ENCODE measurements at places on chromosomes 7 and 10. TPM values are rescaled to one million over a fixed set of nuclear protein-coding genes. Genes with fewer than 3 reads are reported as not detected.

TDRD1 gene
- not detected for total RNA-seq

DNA sequence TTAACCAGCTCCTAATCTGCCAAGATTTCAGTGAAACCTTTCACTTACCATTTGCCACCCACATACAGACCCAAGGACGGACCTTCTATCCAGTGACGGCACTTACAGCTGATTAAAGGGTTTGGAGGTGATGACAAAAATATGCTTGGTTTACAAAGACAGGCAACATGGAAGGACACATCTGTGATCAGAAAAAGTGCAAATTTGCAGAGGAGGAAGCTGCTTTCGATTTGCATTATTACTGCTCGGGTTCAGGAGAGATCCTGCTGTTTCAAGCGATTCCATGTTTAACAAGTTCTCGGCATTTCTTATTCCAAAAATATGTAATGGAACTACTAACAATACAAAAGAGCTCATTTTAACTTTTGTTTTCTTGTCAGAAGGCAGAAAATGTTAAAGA lies 109.0 kb downstream of the JAZF1 start:
- H3K27ac ChIP-seq = no peak overlapping the region
- DNase-seq = no peak
- H3K36me3 ChIP-seq = no peaks in the 10 kb centered on the region
- no peak overlapping the region for H3K4me3 ChIP-seq
- peaks cover 3% of the 10 kb centered on the region for H3K4me1 ChIP-seq
- no peaks in the 10 kb centered on the region for H3K27me3 ChIP-seq

- no peaks in the 10 kb centered on the region for H3K4me1 ChIP-seq
- no peak overlapping the region for H3K4me3 ChIP-seq
- no peak overlapping the region for H3K27ac ChIP-seq
Measured at GRCh38 chr10:104247513-104248146, 7.1 kb upstream of the GSTO1 start.

DNA sequence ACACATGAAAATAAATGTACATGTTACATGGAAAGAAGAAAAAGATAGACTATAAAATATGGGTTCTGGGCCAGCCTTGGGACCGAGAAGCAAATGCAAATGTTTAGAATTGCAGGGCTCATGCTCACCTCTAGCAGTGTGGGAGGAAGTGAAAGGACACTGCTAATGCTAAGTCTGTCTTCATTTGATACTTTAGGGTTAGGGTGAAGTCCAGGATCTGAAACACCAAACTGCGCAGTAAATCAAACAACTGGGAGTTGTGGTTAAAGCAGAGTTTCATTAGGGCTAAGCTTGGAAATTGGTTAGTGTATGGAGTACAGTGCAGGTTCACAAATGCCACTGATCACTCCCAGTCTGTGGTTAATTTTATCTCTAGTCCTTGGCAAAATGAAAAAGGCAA lies 73.2 kb upstream of the PDK4 start:
- no peaks in the 10 kb centered on the region for H3K4me1 ChIP-seq
- no peak overlapping the region for H3K27ac ChIP-seq
- H3K4me3 ChIP-seq = no peak overlapping the region
- DNase-seq = no peak

DNA sequence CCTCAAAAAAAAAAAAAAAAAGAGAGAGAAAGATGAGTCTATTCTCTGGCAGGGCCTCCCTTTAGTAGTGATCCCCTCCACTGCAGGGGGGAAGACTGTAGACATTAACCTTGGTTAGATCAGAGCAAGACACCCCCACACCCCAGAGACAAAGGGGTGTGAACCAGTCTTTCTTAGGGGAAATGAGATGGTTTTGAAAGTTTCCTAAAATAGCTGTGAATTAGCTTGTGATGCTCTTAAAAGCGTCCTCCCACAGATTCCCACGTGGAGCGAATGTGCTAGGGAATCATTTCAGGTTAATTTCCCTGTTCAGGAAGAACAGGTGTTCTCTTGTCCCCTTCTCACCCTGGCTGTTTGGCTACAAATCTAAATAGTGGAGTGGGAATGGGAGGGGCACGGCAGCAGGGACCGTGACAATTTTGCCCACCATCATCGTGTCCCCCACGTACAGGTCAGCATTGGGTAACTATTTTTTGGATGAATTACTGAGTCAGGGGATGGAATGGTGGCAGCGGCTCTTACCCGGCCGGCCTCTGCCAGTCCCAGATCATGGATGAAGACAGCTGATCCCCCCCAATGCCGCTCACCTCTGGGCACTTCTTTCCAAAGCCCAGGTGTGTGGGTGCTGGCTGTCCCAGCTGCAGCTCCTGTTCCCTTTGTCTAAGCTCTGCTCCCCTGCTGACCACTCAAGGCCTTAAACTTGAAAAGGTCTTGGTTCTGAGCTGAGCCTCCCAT lies 152.9 kb downstream of the CCDC3 start:
- no peak overlapping the region for H3K27ac ChIP-seq
- no peak overlapping the region for H3K4me3 ChIP-seq
- DNase-seq = no peak

DNA sequence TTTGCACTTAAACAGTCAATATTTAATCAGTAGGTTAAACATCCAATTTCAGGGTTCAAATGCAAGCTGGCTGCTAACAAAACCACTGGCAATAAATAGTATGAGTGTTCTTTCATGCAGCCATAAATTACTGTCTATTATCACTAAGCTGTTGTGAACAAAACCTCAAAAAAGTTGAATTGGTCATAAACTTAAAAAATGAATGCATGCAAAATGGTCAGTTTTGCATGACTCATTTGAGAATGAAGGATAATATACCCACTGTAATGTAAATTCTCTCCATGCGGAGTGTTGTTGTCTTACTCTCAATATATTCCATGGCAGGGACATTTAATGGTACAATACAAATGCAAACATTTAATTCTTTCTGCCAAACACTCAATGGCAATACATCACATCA lies 226.4 kb downstream of the MAGI2 start:
- H3K27ac ChIP-seq = no peak overlapping the region
- H3K4me1 ChIP-seq = no peaks in the 10 kb centered on the region
- no peak for DNase-seq
- no peaks in the 10 kb centered on the region for H3K36me3 ChIP-seq
- H3K4me3 ChIP-seq = no peak overlapping the region
- no peaks in the 10 kb centered on the region for H3K27me3 ChIP-seq

DNA sequence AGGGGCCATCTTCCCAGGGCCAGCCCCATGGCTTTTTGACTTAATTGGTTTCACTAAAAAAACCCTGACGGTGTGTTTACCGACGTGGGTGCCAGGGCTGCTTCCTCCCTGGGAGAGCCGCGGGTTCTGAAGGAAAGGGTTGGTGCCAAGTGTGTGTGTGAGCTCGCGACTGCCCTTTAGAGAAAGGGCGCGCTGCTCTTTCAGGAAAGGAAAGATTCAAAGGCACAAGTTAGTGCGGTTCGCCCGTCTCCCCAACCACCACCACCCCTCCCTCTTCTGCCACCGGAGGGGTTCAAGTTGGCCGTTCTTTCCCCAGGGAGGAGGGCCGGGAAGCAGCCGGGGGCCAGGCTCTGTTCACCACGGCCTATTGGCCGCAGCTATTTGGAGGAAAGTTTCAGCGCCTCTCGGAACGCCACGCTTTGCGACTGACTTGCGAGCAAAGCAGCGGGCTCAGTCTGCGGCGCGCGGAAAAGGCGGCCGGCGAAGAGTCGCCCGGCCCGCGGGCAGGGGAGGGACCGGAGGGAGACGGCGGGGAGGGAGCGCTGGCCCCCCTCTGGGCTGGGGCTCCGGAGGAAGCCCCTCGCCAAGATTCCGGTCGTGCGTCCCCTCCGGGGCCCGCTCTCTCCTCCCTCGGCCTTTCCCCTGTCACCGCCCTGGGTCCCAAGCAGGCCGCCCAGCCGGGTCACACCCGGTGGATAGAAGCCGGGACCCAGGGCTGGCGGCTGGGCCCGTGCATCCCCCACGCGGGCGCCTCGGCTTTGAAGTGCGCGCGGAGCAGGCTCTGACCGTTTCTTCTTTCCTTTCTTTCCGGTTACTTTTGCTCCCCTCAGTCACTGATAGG lies 165.9 kb upstream of the PPP1R3A start:
- peaks cover 34% of the 10 kb centered on the region for H3K4me1 ChIP-seq
- no peaks in the 10 kb centered on the region for H3K36me3 ChIP-seq
- H3K27me3 ChIP-seq = peaks cover 85% of the 10 kb centered on the region

HOXA1 gene
- 0.60 TPM for total RNA-seq

GRCh38 chr7:18145160-18145559 lies 117.5 kb upstream of the PRPS1L1 start:
- H3K4me3 ChIP-seq = no peak overlapping the region
- no peak for DNase-seq
- H3K36me3 ChIP-seq = no peaks in the 10 kb centered on the region
- no peaks in the 10 kb centered on the region for H3K4me1 ChIP-seq
- H3K27ac ChIP-seq = no peak overlapping the region

PCBD1 gene
- 8.1 TPM for total RNA-seq

GRCh38 chr7:79528421-79528820 lies 75.0 kb upstream of the MAGI2 start:
- DNase-seq = no peak
- no peaks in the 10 kb centered on the region for H3K4me1 ChIP-seq
- no peaks in the 10 kb centered on the region for H3K27me3 ChIP-seq

DNA sequence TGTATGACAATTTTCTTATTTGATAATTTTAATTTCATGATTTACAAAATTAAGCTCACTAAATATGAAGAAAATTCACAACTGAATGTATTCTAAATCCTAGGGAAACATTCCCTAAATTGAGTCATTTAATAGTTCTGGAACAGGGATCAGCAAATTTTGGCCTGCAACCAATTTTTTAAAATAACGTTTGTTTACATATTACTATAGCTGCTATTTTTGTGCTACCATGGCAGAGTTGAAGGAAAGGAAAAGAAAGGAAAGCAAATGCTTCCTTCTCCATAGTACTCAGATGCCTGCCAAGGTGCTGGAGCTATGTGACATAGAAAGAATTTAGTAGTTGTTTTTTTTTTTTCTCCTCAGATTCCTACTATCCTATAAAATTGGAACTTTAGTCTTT lies 1307.7 kb upstream of the LRRTM3 start:
- H3K27ac ChIP-seq = no peak overlapping the region
- H3K36me3 ChIP-seq = no peaks in the 10 kb centered on the region
- no peaks in the 10 kb centered on the region for H3K4me1 ChIP-seq
- no peaks in the 10 kb centered on the region for H3K27me3 ChIP-seq
- no peak for DNase-seq
- H3K4me3 ChIP-seq = no peak overlapping the region

DNA sequence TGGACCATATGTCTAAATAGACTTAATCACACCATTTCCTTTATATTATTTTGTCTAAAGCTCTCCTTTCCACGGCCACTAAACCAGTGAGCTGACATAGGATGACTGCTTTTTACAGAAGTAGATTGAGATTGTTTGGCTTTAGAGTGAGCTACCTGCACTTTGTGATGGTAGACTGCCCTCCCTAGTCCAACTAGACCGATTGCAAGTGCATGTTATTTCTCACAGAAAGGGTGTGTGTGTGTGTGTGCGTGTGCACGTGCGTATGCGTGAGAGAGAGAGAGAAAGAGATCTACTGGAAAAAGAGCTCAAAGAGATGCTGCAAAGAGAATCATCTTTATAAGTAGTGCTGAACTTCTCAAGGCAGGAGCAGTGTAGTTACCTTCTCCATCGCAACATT lies 60.7 kb downstream of the VCL start:
- H3K27ac ChIP-seq = peak overlapping the region; percentile 77
- no peak for DNase-seq
- H3K4me1 ChIP-seq = peaks cover 33% of the 10 kb centered on the region
- no peaks in the 10 kb centered on the region for H3K27me3 ChIP-seq

TSPAN33 gene
- 3.8 TPM for total RNA-seq

- H3K4me3 ChIP-seq = no peak overlapping the region
- H3K27ac ChIP-seq = no peak overlapping the region
- H3K36me3 ChIP-seq = no peaks in the 10 kb centered on the region
- no peak for DNase-seq
- H3K27me3 ChIP-seq = no peaks in the 10 kb centered on the region
- H3K4me1 ChIP-seq = no peaks in the 10 kb centered on the region
Measured at GRCh38 chr7:15461576-15461975, 100.2 kb downstream of the AGMO start.

DNA sequence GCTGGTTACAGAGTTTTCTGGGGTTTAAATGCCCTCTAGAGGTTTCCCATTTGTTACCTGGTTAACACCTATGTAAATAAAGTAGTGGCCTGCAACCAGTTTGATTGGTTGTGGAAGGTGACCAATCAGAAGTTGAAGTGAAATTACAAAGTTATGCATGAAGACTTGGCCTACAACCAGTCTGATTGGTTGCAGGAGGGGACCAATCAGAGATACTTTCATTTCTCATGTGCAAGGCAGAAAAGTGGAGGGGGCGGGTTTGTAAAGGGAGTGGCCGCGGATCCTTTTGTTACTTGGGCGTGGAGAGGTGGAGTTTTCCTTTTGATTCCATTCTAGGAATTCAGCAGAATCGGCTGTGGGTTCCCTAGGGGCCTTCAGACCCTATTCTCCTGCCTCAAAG lies 80.8 kb downstream of the SEC23IP start:
- peaks cover 2% of the 10 kb centered on the region for H3K36me3 ChIP-seq
- peaks cover 38% of the 10 kb centered on the region for H3K27me3 ChIP-seq
- H3K4me3 ChIP-seq = no peak overlapping the region
- DNase-seq = no peak
- no peak overlapping the region for H3K27ac ChIP-seq

HOXA5 gene
- total RNA-seq = not detected

ITPRIP gene
- 47.1 TPM for total RNA-seq

AKR1C4 gene
- total RNA-seq = not detected

GBX1 gene
- total RNA-seq = not detected

DNA sequence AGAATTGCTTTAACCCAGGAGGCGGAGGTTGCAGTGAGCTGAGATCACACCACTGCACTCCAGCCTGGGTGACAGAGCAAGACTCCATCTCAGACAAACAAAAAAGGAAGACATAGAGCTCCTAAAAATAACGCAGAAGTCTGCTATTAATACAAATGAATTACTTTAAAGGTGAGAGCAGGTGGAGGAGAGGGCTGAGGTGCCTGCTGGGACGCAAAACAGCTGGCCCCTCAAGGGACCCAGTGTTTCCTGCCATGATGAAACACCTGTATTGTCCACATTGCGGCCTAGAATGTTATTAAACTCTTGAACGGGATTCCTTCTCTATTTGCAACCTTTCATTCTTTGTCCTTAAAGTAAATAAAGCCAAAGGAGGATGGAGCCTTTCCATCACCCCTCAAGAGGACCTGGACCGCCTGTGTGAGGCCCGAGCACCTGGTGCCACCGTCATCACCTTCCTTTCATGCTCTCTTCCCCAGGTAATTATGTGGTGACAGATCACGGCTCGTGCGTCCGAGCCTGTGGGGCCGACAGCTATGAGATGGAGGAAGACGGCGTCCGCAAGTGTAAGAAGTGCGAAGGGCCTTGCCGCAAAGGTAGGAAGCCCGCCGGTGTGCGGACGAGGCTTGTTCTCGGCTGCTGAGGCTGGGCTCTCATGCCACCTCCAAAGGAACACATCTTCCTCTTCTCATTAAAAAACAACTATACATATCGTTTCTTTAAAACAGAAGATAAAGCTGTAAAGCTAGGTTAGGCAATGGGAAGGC lies 136.7 kb downstream of the EGFR start:
- no peaks in the 10 kb centered on the region for H3K36me3 ChIP-seq
- peaks cover 49% of the 10 kb centered on the region for H3K27me3 ChIP-seq
- H3K4me1 ChIP-seq = peaks cover 5% of the 10 kb centered on the region
- no peak for DNase-seq
